ENCODE measurements at places on chromosomes 2 and 18.
A peak's percentile ranks its signal among the peaks of the same experiment; 100 is the strongest.

DNA sequence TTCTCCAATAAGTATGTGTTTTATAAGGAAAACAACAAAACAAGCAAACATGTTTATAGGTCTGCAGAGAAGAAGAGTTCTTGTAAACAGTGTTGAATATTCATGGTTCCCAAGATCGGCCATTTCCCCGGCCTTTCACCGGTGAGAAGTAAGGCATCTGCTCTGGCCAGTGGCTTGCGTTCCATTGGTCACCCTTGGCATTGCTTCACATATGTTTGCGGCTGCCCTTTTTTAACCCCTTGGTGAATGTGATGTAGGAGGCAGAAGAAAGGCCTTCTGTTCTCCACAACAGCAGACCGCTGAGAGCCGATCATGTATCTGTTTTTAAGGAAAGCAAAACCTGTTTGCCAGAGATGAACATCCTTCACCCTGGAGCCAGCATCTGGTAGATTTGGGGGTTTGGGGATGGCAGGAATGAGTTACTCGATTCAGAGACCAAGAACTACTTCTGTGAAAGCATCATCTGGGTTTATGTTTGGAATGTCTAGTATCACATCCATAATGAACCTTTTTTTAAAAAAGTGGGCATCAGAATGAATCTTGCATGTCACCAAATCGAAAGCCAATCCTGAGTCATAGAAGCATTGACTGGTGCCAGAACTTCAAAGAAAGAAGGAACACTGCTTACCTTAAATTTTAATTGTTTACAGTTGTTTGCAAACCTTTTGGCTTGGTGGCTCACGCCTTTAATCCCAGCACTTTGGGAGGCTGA lies 112.3 kb downstream of the AGAP1 start:
- no peak for DNase-seq

GRCh38 chr2:29397713-29398112 lies 282.5 kb downstream of the CLIP4 start:
- no peak for DNase-seq

DNA sequence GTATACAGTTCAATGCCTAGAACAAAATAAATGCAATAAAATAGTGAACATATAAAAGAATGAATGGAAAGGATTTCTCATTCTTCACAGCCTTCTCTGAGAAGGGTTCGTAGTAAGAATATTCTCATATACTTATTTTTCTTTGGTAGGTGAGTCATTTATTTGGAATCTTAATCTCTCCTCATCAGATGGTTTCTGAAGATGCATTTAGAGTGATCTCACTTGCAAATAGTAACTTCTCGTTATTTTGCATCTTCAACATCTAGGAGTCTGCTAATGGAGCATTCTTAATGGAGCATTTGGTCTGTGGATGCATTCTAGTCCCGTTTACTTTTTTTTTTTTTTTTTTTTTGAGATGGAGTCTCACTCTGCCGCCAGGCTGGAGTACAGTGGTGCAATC lies 3.9 kb downstream of the UBXN4 start:
- DNase-seq = peak; percentile 45

GRCh38 chr18:75231053-75231406 lies 20.4 kb downstream of the TSHZ1 start:
- no peak for DNase-seq

- DNase-seq = no peak
Measured at GRCh38 chr2:43078781-43079755, 147.3 kb downstream of the ZFP36L2 start.

GRCh38 chr2:10770956-10771750 lies 41.4 kb downstream of the PDIA6 start:
- no peak for DNase-seq

DNA sequence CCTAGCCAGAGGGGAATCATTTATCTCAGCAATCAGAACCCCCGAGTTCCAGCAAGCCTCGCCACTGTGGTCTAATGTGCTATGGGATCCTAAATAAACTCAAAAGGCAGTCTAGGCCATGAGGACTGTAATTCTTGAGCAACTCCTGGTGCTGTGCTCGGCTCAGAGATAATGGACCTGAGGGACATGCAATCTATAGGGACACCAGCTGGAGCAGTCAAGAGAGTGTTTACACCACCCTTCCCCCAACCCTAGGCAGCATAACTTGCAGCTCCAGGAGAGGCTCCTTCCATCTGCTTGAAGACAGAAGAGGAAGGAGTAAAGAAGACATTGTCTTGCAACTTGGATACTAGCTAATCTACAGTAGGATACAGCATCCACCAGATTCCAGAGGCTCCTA lies 225.5 kb upstream of the KLHL14 start:
- no peak for DNase-seq

All from RKO (cell line).